Cortex of kidney (tissue), 1 donor: ENCODE measurements at places on chromosomes 6 and 20.

DNA sequence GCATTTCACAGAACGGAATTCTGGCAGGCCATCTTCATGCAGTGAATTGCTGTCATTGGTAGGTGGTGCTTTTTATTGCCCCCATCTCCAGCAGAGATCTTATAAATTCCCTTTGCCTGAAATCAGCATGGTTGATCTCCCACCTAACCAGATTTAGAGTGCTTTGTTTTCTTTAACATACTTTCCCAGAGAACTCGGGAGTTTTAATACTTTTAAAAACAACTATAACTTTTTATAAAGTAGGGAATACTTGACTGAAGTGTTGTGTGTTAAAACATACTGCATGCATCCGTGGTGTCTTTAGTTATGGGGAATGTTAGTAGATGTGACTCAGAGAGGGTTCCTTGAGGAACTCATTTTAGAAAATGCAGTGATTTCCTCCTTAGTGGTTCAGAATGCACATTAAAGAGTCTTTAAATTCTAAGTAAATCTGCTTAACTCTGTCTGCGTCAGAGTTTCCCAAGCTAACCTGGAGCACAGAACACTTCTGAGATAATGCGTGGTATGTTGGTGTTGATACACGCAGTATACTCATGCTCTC is 54.9 kb downstream of the AKAP12 start:
- DNase-seq, result no peak

GRCh38 chr20:32327087-32327681 is 30.9 kb upstream of the ASXL1 start:
- no peak for DNase-seq

- no peak for DNase-seq
These were observed 37.7 kb downstream of the MDFI start for GRCh38 chr6:41675992-41676391.

- DNase-seq, result no peak
These were observed 160.1 kb downstream of the ZMYND8 start for GRCh38 chr20:47196091-47197081.

DNA sequence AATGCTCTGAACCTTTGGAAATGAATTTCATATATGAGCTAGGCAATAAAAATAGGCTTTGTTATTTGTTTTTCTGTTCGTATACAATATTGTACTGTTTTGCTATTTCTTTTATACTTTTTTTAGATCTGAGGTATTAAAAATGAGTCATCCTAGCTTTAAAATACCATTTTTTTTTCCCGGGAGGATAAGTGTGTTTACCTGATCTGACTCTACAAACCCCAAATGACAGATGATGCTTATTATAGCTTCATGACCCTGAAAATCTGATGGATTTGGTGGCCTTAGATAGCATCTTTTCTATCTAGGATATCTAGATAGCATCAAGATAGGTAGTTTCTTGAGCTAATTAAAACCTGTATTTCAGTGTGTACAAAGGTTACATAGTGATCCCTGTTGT is 206.4 kb downstream of the DTNBP1 start:
- no peak for DNase-seq

GRCh38 chr6:40640599-40641227 is 53.5 kb upstream of the LRFN2 start:
- no peak for DNase-seq

- no peak for DNase-seq
These were observed 65.0 kb upstream of the XRN2 start for GRCh38 chr20:21237956-21238799.

DNA sequence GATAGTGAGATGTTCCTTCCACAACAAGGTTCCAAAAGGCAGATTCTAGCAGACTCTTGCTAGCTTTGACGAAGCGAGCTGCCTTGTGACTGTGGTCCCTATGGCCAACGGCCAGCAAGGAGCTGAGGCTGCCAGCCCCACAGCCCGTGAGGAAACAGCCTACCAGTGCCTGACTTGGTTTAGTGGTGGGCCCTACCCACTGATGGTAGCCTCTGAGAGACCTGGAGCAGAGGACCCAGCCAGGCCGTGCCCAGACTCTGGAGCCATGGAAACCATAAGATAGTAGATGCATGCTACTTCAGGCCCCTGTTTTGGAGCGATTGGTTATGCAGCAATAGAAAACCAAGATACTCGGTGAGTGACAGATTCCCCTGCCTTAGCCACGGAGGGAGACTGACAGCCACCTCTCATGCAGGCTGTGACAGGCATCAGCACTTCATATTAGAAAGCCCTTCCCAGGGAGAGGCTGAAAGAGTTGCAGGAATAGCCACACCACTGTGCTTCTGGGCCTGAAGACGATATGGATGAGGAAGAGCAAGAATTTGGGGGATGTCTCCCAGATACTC is 19.2 kb downstream of the PSMG4 start:
- DNase-seq, result no peak
